ENCODE measurements at places on chromosomes 13 and 19. TPM values are rescaled to one million over a fixed set of nuclear protein-coding genes. Genes with fewer than 3 reads are reported as not detected.

Gene DLL3
- total RNA-seq: 1.5 TPM

DNA sequence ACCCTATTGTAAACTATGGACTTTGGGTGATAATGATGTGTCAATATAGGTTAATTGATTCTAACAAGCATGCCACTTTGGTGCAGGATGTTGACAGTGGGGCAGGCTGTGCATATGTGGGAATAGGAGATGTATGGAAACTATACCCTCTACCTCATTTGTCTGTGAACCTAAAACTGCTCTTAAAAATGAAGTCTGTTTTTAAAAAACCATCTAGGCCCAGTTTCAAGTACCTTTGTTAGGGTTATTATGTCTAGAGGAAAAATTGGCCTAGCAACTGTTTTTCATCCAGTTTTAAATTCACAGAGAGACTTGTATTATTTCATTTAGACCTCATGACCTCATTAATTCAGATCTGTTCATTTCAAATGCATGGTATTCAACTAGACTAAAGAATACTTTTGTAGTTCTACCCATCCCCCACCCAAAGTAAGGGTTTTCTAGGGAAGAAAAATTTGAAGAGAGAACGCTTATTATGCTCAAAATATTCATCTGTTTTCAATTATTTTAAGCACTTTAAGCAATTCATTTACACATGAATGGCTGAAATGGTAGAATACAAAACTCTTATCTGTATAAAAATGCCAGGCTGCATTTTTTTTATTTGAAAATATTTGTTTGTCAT, 1781.9 kb upstream of the MIR17HG start:
- DNase-seq: no peak

- DNase-seq: no peak
Observed at GRCh38 chr13:97284558-97284957, 62.4 kb downstream of the MBNL2 start.

- DNase-seq: no peak
Observed at GRCh38 chr13:78364711-78365110, 238.6 kb downstream of the POU4F1 start.

Gene ELL
- total RNA-seq: 7.2 TPM

Gene CASP14
- 0.39 TPM for total RNA-seq

Gene INSL3
- total RNA-seq: not detected

GRCh38 chr13:83992566-83993358, 110.5 kb upstream of the SLITRK1 start:
- DNase-seq: peak; percentile 42

GRCh38 chr13:24624801-24625231, 55.4 kb upstream of the ATP12A start:
- no peak for DNase-seq

DNA sequence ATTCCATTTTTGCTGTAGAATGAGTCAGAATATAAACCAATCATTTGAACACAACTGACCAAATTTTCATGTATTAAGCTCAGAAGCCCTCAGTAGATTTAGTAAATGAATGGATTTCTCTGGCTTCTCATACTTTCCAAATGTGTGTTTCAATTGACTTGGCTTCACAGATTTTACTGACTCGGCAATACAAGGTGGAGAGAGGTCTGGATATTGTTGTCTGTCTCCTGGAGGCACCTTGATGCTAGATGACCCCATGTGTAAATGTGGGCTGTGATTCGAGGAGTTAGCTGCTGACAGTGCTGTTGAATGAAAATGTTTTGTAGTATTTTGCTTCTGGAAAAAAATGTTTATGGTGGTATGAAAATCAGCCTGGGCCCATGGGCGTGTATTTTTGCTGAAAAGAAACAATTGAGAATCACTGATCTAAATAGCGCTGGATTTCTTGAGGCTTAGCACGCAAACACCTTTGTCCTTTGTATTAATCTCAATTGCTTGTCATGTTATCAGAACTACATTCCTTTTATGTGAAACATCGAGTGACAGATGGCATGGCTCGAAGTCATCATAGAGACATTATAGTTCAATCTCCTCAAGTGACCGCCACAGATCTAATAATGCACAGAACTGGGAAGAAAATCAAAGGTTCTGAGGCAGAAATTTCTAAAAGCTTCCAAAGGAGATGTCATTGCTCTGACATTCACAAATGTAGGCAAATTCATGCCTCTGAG, 41.2 kb upstream of the UBAC2 start:
- no peak for DNase-seq

- DNase-seq: peak; percentile 76
Observed at GRCh38 chr13:75635828-75636435, at the start of gene LMO7. LMO7 (plus strand) TSS chr13:75636330; CDS start chr13:75636658, 328 bp downstream.

DNA sequence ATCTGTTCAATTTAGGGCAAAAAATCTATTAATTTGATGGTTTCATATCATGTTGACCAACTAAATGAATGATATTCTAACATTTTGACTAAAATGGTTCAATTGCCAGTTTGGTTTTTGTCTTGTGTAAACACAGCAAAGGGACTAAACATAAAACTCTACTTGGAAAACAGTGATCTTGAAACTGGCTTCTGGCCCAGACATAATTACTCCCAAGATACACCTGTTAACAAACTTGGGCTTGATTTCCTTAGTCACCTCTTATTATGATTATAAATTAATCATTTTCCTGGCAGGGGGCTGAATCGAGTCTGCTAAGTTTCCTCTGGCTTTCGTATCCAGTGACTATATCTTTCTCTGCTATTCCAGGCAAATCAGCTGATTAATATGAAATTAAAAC, 78.0 kb upstream of the OXGR1 start:
- DNase-seq: no peak

DNA sequence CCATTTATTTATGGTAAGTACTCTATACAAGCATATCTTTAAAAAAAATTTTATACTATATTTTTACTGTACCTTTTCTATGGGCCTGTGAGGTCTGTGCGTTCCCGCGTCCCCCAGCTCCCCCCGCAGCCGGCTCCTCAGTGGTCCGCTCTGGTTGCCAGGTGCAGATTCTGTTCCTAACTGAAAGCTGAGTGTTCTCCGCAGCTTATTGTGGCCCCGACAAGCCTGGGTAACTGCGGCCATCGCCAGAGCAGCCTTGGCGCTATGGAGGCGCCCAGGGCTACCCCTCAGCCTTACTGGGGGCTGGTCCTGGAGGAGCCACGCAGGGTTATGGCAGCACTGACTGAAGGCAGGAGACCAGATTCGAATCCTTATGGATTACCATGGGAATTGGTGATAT, 896.8 kb downstream of the PCDH17 start:
- DNase-seq: no peak

Gene C19orf44
- total RNA-seq: 4.5 TPM

DNA sequence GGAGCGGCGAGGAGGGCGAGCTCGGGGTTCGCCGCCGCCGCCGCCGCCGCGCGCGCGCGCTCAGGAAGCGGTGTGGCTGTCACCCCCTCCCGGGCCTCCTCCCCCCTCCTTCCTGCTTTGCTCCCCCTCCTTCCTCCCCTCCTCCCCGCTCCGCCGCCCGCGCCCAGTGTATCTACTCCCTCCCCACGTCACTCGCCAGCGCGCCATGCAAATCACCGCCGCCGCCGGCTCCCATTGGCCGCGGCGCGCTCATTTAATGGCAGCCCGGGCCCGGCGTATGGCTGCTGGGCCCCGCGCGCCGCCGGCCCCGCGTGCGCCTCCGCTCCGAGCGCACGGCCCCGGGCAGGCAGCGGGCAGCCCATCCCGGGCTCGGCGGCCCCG, 335 bp upstream of the SOX1 start:
- no peak for DNase-seq

- DNase-seq: peak; percentile 54
Observed at GRCh38 chr19:12995596-12996405, 526 bp downstream of the NFIX start.
